ENCODE measurements at places on chromosomes 12 and 14. TPM values are rescaled to one million over a fixed set of nuclear protein-coding genes. Genes with fewer than 3 reads are reported as not detected.

DNA sequence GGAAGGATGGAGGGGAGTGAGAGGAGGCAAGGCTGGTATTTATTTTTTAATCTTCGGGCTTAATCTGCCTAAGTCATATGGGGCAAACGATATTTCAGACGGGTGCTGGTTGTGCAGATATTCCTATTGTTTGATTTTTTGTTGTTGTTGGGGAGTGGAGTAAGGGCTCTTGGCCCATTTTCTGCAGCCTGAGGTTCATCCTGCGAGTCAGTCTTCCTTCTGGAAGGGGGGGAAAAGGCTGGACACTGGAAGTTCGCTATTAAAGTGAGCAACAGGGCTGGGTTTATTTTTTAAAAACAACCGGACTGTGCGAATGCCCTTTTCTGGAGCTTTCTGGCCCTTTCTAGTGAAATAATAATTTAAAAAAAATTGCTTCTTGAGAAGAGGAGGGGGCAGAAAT, 2.3 kb downstream of the NRXN3 start:
- DNase-seq, result no peak

DNA sequence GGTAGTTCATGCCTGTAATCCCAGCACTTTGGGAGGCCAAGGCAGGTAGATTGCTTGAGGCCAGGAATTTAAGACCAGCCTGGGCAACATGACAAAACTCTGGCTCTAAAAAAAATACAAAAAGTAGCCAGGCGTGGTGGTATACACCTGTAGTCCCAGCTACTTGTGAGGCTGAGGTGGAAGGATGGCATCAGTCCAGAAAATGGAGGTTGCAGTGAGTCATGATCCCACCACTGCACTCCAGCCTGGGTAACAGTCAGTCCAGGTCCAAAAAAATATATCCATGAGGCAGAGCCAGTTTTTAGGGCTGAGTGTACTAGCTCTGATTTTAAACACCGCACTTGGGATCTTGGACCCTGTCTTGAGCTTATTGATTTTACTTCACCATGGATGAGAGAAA, 30.6 kb upstream of the FICD start:
- DNase-seq, result no peak

- DNase-seq, result no peak
These were observed 918 bp downstream of the LIN7A start for GRCh38 chr12:80936642-80937390.

Gene YEATS4
- 19.3 TPM for total RNA-seq

- DNase-seq, result no peak
These were observed 144.7 kb downstream of the KTN1 start for GRCh38 chr14:55724736-55725135.

Gene SLC17A8
- total RNA-seq, result not detected

- DNase-seq, result peak; percentile 40
These were observed 10.4 kb upstream of the GPR132 start for GRCh38 chr14:105075379-105076295.

- DNase-seq, result no peak
These were observed 99.6 kb downstream of the LMO3 start for GRCh38 chr12:16506394-16506793.

Gene GLI1
- 1.3 TPM for total RNA-seq

GRCh38 chr12:111596985-111597830, 1.9 kb downstream of the ATXN2 start:
- no peak for DNase-seq

Gene LPAR5
- 30.4 TPM for total RNA-seq

GRCh38 chr14:65972346-65972870, 513.8 kb upstream of the CCDC196 start:
- no peak for DNase-seq

DNA sequence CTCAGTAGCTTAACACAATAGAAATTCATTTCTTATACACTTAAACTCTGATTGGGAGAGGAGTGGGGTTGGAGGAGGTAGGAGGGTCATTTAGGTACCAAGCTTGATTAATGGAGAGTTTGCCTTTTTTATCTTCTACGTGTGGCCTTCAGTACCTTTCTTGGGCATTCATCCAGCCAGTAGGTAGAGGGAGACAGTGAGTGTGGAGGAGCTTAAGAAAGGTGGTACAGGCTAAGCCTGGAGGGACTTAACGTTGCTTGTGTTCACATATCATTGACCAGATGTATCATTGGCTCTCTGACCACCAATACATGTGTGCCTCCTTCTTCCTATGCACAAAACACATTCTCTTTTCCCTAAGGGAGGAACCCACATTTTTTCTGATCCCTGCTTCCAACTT, 232.9 kb upstream of the CRY1 start:
- no peak for DNase-seq

DNA sequence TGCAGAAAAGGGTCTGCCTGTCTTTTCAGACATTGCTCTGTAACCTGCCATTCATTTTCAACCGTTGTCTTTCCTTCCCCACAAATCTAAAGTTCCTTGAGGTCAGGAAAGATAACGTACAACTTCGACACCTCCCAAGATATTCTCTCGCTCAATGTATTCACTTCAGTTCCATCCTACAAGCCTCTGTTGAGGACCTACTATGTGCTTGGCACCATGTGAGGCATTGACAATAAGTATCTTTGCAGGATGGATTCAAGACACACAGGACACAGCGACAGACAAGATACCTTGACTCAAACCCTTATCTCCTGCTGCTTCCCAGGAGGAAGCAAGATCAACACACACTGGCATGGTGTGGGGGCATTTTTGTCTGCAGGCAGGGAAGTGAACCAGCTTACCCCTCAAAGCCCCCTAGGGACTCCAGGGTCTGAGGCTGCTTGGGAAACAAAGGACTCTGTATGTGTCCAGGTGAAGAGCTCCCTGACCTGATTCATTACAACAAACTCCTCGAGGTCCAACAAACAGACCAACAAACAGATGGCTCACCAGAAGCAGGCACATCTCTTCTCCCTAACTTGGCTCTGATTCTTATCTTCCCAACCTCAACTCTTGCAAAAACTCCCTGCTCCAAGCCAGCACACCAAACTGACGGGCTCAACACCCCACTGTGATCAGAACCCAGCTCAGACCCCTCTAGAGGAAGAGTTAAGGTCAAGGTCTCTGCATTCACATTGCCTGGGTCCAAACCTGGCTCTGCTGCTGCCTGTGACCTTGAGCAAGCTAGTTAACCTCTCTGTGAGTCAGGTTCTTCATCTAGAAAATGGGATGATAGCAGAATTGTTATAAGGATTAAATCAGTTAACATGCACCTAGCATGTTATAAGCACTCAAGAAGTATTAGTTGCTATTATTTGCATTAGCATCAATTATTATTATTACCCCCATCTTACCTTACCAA, 6.3 kb downstream of the NUAK1 start:
- DNase-seq, result no peak

DNA sequence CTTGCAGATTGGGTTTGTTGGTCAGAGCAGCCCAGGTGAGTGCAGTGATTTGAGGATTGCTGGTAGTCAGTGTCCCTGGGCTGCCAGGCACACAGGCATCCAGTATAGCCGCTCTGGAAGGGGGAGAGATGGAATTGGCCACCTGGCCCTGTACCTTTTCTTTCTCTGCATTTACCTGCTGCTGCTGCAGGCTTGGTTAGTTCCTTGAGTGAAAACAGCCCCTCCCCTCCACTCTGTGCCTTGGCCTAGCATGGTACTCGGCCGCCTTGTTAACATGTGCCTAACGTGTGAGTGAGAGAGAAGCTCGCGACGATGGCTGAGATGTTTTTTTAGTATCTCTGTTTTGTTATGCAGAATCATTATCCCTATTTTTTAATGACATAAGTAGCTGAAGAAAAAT, 49.3 kb upstream of the AMN start:
- DNase-seq, result no peak

DNA sequence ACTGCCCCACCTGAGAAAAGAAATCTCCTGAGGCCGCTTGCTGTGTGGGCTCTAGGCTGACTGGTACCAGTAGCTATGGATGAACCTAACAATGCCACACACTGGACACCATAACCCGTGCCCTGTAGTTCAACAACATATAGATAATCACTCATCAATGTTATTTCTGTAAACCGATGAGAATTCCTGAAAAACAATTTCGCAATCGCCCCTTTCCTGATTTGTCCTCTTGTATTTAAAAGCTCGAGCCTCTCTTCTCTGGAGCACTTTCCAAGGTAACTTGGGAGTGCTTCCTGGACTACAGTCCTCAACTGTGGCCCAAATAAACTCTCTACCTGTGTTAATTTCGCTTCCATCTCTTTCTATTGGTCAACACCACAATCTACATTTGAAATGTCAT, 26.1 kb upstream of the PPP2R5C start:
- DNase-seq, result no peak

Gene TMEM132C
- not detected for total RNA-seq

Gene AMIGO2
- 14.1 TPM for total RNA-seq

Gene LYZ
- total RNA-seq, result 5.3 TPM

GRCh38 chr12:92582893-92583292, 119.9 kb upstream of the PLEKHG7 start:
- no peak for DNase-seq

DNA sequence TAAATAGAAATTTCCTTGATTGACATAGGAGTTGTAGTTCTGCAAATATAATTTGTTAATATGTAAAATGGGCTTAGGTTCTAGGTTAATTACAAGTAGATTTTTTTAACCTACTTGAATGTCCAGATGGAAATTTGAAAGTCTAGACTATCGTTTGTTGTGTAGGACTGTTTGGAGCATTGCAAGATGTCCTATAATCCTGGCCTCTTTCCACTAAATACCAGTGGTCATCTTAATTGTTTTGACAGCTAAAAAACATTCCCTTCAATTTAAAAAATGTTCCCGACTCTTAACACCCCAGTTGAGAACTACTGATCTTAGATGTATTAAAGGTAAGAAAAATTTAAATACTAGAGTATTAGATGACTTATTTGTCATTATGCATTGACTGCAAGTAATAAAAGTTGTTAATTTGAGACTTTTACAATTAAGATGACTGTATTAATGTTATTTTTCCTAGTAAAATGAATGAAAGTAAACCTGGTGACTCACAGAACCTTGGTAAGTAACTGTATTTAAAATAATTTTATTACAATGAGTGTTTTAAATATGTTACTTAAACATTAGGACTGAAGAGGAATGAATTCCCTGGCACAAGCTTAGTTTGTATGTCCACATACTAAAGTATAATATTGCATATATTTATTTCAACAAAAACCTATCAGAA, 21.8 kb downstream of the G2E3 start:
- DNase-seq, result no peak

DNA sequence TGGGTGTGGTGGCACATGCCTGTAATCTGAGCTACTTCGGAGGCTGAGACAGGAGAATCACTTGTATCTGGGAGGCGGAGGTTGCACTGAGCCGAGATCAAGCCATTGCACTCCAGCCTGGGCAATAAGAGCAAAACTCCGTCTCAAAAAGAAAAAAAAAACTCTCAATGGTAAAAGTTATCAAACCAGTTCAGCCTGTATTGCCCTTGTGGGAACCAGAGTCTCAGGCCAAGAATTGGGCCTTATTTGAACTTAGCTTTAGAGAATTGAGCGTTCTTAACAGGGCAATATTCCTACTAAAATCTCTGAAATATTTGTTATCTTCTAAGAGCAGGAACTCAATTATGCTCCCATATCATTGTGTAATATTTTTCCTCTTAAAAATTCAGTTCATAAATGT, 7.7 kb upstream of the MDM2 start:
- no peak for DNase-seq

- DNase-seq, result no peak
These were observed 34.2 kb upstream of the KICS2 start for GRCh38 chr12:64256166-64256800.

- no peak for DNase-seq
These were observed 6.0 kb downstream of the CHPT1 start for GRCh38 chr12:101703487-101703886.

DNA sequence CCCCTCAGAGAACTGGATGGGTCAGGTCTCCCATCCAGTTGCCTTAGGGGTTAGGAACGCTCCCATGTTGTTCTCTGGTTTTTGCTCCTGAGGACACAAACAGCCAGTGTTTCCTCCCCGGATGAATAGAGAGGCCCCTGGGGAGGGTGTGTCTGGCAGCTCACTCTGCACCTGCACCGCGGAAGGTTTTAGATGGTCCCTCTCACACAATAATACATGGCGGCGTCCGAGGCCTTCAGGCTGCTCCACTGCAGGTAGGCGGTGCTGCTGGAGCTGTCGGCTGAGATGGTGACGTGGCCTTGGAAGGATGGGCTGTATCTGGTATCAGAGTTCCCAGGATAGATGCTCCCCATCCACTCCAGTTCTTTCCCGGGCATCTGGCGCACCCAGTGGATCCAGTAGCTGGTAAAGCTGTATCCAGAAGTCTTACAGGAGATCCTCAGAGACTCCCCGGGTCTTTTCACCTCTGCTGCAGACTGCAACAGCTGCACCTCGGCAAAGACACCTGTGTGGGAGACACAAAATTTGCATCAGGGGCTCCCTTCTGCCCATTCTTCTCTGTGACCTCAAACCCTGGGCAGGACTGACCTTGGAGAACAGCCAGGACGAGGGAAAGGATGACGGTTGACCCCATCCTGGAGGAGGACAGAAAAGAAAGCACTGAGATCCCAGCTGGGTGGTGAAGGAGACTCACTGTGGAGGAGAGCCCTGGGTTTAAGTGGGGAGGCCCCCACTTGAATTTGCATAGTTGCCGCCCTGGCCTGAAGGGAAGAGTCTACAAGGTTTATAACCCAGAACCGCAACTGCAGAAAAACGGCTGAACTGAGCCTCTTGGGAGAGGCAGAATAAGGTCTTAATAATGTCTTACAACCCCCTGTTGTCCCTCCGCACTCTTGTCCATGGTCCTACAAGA, 1324.8 kb downstream of the TMEM121 start:
- DNase-seq, result peak; percentile 44

GRCh38 chr12:100359822-100360221, 2.9 kb downstream of the SLC17A8 start:
- no peak for DNase-seq

- no peak for DNase-seq
These were observed 707.8 kb downstream of the FLRT2 start for GRCh38 chr14:86237733-86238132.

DNA sequence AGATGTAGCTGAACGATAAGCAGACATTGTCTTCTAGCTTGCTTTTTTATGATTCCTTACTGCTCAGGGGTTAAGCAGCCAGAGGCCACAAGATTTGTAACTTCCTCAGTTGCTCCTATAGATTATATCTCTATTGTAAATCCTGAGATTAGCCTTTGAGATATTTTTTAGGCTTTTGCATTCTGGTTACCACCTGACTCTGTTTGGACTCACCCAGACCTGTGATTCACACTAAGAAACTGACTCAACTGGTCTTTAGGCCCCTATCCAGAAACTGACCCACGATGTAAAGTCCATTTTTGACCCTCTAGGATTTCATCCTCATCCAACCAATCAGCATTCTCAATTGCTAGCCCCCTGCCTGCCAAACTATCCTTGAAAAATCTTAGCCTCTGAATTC, 194.4 kb downstream of the RASSF9 start:
- DNase-seq, result no peak

DNA sequence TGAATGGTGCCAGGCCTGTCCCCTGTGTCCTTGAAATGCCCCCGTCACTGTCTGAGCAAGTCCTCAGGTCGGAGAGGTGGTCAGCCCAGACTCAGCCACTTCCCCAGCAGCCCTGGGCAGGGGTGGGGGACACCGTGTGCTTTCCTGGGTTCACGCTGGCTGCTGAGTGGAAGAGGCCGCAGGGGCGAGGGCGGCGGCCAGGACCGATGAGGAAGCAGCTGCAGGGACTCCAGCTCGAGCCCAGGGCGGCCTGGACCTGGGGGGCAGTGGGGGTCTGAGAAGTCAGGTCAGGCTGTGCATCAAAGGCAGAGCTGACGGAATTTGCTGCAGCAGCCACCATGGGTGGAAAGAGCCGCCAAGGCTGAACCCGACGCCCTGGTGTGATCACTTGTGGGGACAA, 28.4 kb downstream of the NOC4L start:
- no peak for DNase-seq

- peak; percentile 19 for DNase-seq
These were observed 50.9 kb upstream of the BICDL1 start for GRCh38 chr12:119938049-119938667.

Gene SOAT2
- not detected for total RNA-seq

- peak; percentile 41 for DNase-seq
These were observed 666 bp downstream of the FMNL3 start for GRCh38 chr12:49706351-49707127.

All from activated B cell treated with CpG ODN at 0.5 μM for 24 hours (primary cell).